Activated CD8-positive, alpha-beta memory T cell treated with anti-CD3 and anti-CD28 coated beads for 1 hour (primary cell): ENCODE measurements at places on chromosomes 5 and 9.

DNA sequence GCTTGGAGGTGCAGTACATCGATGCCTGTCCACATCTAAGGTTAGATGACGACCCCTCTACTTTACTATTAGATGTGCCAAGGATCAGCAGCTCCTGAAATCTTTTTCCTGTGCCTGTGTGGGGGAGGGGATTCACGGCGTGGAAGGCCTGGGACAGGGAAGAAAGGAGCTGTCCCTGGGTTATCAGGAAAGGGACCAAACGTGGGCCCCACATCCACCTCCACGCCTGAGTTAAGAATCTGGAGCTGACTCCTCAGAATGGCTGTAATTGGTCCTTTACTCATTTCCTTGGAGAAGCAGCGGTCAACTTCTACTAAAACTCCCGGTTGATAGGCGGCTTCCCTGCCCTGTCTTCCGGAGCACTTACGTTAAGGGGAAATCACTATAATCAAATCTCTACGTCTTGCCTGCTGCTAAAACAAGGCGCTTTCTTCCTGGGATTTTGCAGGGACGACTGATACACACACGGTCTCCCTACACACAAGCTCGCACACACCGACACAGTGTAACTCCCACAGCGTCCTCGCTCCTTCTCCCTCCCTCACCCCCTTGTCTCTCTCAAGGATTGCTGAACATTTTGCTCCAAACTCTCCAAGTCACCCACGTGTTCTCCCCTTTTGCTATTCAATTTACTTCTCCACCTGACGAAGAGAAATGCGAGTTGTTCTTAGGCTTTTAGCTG, 1.4 kb downstream of the PDE4D start:
- DNase-seq, result no peak

GRCh38 chr5:88888291-88888690, 5.3 kb upstream of the MEF2C start:
- no peak for DNase-seq

DNA sequence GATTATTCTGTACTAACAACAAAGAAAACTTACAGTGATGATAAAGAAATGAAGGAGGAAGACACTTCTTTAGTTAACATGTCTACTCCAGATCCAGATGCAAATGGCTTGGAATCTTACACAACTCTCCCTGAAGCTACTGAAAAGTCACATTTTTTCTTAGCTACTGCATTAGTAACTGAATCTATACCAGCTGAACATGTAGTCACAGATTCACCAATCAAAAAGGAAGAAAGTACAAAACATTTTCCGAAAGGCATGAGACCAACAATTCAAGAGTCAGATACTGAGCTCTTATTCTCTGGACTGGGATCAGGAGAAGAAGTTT, 67.9 kb downstream of the VCAN start:
- DNase-seq, result no peak

DNA sequence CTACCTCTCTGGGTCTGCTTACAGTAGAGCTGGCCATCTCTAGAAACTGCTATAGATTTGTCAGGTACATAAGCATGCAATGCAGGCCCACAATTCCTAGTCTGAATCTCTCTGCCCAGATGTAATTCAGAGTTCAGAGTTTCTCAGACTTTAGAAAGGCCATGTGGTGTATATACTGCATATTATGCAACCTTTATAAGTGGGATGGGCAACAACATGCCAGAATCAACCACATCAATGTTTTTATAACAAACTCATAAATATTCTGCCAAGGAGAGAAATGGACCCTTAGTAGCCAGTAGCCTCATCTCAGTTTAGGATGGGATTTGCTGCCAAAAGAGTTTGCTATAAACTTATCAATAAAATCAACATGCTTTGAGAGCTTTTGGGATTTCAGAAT, 78.8 kb downstream of the SLC1A1 start:
- no peak for DNase-seq

DNA sequence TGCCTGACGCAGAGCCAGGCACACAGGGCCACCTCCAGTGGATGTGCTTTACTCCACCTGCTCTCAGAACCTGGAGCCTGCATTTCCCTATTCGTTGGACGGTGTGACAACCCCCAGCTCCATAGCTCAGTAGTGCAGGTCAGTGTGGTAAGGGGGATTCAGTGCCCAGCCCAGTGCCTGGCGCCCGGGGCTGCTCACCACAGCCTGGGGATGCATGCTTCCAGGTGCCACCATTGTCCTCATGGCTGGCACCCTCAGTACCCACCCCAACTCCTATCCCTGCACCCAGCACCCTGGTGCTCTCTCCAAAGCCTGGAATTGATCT, 32.8 kb upstream of the ADAMTS2 start:
- DNase-seq, result no peak

DNA sequence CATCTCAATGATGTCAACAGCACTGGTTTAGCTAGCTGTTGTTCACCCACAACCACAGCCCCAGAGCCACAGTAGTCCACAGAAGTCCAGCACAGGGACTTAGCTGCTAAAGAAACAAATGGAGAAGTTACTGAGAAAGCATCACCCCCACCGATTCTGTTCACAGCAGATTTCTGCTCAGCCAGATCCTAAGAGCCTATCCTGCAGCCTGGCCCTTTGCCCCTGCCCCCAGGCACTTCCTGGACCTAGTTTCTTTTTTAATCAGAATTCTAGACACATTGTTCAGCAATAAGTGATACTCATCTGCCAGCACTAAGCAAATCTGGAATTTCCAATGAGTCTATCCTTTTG, 7.4 kb downstream of the B4GALT1 start:
- DNase-seq, result peak; percentile 46

GRCh38 chr5:82405161-82405560, 127.0 kb upstream of the RPS23 start:
- no peak for DNase-seq

DNA sequence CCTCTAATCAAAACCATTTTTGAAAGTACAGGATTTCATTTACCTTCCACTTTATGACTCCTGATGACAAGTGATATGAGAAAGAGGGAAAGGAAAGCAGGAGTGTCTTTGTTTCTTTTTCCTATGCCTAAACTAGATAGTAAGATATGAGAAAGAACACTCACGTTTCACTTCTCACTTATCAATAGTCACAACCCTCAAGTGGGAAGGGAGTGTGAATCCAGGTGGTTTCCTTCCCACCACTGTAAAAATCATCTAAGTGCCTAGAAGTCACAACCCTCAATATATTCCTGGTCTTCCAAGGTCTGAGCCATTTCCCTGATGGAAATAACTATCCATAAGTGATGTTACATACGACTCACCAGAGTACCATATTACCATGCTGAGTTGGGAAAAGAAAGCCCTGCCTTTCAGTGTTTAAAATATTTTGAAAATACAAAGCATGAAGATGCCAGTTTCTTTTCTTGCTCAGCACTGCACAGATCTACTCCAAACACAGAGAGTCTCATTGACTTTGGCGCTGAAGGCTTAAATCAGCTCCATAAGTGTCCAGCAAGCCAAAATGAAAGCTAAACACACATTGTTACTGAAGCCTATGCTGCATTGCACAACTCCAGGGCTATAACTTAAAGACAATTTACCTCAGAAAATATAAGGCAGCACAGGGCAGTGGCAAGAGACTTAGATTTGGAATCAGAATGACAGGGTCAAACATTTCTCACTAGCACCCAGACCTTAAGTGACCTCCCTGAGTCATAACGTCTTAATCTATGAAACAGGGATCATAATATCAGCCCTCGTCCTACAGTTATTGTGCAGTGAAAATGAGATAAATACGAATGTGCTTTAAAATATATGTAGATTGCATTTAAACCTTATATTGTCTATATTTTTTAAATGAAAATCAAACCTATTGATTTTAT, 301.2 kb downstream of the KIAA0825 start:
- no peak for DNase-seq

DNA sequence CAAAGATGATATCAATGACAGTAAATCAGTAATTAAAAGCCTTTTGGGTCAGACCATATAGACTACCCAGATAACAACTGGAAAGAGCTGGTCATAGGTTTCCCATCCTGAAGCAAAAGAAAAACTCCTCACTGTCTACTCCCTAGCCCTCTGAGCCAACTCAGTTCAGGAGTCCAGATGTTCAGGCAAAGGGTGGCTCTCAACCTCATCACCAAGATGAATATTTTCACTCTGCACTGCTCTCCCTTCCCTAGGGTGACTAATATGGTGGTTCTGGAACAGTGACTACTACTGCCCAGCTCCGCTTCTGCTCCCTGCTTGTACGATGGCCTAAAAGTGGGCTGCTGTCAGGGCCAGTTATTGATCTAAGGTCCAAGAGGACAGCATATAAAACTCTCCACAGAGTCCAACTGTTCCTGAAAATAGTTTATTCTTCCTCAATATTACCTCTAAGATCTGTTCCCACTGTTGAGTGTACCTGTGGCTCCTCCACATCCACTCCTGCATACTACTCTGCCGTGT, 263.4 kb upstream of the SLC30A5 start:
- no peak for DNase-seq

- DNase-seq, result no peak
Observed at GRCh38 chr5:17317473-17317872, 100.0 kb downstream of the BASP1 start.

DNA sequence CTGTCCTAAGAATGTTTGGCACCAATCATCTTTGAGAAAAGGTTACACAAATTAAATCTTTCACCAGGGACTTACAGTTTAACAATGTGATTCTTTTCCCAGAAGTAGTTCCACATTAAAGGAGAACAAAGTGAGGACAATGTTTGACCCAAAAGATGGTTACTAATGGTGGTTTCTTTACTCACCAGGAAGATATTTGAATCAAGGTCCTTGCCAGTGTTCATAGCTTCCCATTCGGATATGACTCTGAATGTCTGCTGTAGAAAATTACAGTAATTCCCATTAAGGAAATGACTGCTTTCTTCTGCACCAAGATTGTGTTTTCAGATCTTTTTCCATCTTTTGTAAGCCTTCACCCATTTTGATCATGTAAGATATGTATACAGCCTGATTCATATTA, 114.6 kb upstream of the ADAMTSL1 start:
- no peak for DNase-seq

GRCh38 chr9:119272500-119273211, 96.6 kb downstream of the BRINP1 start:
- DNase-seq, result no peak

GRCh38 chr5:178221282-178221681, 11.3 kb downstream of the PHYKPL start:
- DNase-seq, result no peak

DNA sequence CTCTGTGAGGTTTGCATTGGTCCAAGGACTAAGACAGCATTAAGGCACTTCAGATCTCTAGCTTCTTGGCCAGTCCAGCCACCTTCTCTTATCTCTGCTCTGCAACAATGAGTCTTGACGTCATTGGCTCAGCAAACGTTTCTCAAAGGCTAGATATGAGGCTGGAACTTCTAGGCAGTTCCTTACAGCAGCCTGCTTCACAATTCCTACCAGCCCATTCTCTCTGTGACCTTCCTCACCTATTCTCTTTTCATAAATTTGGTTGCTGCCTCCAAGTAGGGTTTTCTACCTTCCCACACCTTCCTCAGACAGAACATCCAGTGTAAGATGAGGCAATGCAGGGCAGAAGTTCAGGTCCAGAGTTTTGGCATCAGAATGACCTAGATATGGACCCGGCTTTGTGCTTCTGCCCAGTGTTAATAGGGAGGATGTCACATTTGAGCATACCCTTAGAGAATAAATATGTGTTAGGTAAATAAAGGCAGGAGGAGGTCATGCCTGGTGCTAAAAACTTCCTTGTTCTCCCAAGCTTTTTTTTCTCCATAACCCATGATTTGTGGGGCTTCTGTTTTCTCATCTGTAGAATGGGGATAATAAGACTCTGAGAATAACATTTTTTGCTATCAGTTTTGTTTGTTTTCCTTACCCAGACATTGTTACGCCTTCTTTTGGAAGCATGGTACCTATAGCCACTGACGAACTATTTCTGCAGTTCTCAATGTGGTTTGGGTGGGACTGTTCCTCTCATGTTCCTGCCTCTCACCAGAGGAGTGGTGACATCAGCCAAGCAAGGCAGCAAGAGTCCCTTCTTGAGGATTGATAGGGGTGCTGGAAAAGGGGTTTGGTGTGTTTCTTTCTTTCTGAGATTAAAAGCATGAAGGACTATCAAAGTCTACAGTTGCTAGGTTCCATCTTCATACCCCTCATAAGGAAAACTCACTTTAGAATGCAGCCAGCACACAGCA, 220.6 kb upstream of the TRIM32 start:
- DNase-seq, result no peak

DNA sequence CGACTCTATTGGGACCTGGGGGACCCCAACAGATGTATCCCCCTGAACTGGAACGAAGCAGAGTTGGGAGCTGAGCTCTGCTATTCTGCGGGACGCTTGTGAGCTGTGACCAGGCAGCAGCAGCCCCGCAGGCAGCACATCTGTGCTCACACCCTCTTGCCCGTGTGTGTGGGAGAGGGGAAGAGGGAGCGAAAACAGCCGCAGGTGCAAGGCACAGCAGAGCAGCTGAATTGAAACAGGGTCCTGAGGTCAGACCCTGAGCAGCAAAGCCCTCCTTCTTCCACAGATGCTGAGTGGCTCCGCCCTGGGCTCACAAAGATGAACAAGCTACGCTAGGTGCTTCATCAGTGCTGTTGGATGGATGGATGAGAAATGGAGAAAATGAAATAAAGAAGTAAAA, 198.7 kb downstream of the HSPA4 start:
- DNase-seq, result no peak

GRCh38 chr9:123162360-123162759, 106.0 kb downstream of the STRBP start:
- DNase-seq, result no peak

GRCh38 chr9:112601636-112602035, 115.0 kb downstream of the KIAA1958 start:
- no peak for DNase-seq

DNA sequence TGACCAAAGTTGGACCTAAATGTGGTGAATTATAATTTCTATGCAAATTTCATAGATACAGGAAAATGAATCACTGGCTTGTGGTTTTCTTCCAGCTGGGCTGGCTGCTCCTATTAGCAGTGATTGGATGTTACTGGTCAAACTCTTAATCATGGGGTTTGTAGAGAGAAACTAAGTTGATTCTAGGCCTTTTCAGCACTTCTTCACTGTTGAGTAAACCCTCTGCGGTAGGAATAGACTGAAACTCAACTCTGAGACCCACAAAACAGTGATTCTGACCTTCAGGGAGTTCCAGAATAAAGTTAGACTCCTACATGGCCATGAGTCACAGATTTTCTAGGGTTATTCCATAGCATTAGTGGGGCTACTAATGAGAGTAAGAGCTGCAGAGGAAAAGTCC, 47.9 kb upstream of the FKTN start:
- no peak for DNase-seq

DNA sequence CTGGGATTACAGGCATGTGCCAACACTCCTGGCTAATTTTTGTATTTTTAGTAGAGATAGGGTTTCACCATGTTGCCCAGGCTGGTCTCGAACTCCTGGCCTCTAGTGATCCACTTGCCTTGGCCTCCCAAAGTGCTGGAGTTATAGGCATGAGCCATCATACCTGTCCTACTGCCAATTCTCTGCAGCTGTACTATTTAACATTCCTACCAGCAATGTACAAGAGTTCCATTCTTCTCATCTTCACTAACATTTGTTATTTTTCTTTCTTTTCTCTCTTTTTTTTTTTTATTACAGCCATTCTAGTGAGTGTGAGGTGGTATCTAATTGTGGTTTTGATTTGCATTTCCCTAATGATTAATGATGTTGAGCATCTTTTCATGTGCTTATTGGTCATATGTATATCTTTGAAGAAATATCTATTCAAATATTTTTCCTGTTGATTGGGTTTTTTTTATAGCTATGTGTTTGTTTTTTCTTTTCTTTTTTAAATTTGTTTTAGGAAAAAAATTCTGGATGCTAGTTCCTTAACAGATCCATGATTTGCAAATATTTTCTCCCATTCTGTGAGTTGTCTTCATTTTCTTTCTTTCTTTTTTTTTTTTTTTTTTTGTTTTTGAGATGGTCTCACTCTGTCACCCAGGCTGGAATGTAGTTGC, 17.4 kb downstream of the ANKHD1 start:
- DNase-seq, result no peak
